ENCODE measurements at places on chromosomes 1 and 21.

DNA sequence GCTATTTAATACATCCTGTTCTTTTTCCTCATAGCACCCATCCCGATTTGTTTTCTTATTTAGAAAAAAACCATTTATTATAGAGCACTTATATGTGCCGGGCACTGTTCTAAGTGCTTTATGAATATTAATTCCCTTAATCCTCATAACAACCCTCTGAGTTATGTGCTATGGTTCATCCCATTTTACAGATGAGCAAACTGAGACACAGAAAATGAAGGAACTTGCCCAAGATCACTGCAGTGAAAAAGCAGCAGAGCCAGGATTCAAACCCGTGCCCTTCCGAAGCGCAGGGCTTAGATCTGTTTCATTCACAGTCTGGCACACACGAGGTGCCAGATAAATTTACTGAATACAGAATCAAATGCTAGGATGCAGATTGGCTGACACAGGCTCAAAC, 85.1 kb upstream of the ZC3H12A start:
- DNase-seq: no peak

- DNase-seq: no peak
These were observed 4.0 kb downstream of the TOMM40L start for GRCh38 chr1:161229896-161230295.

DNA sequence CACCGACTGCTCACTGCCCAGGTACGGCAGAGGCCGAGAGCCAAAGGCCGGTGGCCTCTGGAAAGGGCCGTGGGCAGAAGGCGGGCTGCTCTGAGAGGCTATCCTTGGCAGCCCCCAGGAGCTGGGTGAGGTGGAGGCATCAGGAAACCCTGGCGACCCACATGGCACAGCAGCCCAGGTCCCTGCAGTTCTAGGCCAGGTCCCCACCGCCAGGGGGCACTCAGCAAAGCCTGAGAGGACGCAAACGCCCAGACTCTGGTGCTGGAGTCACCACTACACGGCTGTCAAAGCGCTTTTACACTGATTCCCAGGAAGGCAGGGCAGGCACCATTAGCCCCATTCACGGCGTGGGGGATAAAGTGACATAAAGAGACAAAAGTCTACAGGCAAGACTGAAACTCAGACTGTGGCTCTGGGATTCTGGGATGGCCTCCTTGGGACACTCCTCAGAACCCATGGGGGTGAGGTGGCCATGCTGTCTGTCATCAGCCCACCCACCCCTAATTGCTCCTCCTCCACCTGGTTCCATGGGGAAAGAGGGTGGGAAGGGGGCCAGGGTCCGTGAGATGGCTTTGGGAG, 4.9 kb downstream of the PLEKHG5 start:
- DNase-seq: peak; percentile 74

DNA sequence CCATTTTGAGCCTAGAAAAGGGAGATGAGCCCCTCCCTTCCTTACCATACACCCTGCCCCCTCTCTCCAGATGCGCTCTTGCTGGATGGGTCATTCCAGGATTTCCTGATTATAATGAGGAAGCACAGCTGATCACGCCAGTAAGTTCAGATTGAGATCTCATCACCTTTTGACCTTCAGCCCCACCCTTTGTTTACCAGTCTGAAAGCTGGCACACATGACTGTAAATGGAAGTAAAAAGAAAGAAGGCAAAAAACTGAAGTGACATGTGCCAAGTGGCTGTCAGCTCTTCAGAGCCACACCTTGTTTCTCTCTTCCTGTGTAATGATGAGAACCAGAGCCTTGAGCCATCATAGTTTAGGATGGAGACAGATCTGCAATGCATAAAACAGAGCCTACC, 27.9 kb downstream of the S1PR1 start:
- DNase-seq: no peak

GRCh38 chr21:31889460-31889859, 16.6 kb downstream of the HUNK start:
- no peak for DNase-seq

DNA sequence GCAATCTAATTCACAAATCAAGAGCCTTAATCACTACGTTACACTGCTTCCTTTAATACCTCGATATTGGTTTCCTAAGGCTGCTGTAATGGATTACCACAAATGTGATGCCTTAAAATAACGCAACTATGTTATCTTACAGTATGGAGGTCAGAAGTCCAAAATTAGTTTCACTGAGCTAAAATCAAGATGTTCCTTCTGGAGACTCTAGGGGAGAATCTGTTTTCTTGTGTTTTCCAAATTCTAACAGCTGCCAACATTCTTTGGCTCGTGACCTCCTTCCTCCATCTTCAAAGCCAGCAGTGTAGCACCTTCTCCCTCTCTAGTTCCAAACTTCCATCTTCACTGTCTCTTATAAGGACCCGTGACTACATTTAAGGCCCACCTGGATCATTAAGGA, 335.0 kb upstream of the NFIA start:
- DNase-seq: no peak

- no peak for DNase-seq
These were observed 19.4 kb downstream of the LRP8 start for GRCh38 chr1:53308506-53308905.

DNA sequence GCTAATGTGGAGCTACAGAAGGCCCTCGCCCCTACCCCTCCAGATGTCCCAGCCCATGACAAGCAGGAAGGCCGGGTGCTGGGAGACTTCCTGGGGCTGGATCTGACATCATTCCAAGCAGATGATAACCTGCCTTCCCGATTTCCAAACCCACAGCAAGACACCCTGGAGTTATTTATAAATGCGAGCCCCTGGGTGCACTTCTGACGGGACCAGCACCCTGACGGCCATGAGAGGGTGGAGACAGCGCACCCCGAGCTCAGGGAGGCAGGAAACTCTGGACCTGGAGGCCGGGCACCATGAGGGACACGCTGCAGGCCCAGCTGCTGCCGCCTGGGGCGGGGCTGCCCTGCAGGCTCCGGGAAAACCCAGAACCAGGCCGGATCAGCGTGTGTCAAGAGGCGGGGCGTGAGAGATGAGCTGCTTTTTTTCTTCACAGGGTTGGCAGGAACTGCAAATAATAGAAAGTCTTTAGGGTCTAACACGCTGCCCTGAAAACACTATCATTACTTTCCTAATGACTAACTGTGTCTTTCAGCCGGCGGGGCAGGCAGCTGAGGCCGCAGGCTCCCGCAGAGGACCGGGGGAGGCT, 2.5 kb upstream of the PCBP3 start:
- DNase-seq: peak; percentile 63

- no peak for DNase-seq
These were observed 59.5 kb downstream of the MRPS6 start for GRCh38 chr21:34132926-34133325.
